Stimulated activated CD4-positive, alpha-beta T cell treated with anti-CD3 and anti-CD28 coated beads, Interleukin-4, amount 100 ng/mL, for 24 hours (primary cell): ENCODE measurements at places on chromosomes 4 and X.

DNA sequence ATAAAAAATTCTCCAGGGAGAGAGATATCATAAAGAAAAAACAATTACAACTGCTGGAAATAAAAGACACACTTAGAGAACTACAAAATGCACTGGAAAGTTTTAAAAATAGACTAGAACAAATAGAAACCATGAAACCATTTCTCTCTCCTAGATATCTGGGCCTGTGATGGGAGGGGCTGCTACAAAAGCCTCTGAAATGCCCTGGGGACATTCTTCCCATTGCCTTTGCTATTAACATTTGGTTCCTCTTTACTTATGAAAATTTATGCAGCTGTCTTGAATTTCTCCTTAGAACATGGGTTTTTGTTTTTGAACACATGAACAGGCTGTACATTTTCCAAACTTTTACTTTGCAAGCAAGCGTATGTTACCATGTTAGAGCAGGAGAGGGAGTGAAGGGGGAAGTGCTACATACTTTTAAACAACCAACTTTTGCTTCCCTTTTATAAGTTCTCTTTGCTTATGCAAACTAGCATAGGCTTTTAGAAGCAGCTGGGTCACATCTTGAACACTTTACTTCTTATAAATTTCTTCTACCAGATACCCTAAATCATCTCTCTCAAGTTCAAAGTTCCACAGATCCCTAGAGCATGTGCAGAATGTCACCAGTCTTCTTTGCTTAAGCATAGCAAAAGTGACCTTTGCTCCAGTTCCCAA lies 47.9 kb upstream of the PACRGL start:
- no peak for DNase-seq

DNA sequence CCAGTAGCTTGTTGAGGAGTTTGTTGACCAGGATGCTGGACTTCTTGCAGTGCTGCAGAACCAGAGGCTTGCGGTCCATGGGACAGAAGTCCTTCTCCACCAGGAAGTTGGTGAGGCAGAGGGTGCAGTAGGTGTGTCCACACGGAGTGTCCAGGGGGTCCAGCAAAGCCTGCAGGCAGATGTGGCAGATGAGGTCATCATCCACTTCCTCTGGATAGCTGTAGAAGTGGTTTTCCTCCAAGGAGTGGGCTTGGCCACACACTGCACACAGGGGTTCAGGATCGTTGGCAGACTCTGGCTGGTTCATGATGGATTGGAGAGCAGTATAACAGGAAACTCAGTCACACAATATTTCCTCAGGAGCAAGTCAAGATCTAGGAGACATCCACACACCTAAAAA lies 17.6 kb downstream of the LNX1 start:
- no peak for DNase-seq

- DNase-seq = no peak
Observed at GRCh38 chrX:123157586-123157985, 26.5 kb upstream of the GRIA3 start.

- DNase-seq = no peak
Observed at GRCh38 chr4:65880594-65880993, 210.3 kb upstream of the EPHA5 start.

DNA sequence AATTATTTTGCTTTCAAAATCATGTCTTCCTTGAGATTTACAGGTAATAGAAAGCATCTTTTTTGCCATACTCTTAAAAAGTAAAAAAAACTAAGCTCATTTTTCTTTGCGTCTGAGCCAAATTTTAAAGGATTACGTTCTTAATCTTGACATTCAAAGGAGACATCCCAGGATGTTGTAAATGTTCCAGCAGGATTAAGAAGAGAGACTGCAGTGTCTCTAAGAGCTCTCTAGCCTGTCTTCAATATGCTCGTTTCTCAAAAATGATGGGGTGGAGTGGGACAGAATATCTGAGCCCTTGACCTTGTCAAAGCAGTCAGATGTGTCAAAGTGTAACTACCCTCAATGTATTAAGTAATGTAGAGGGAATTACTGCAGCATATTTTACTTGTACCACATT lies 363.3 kb downstream of the PCDH7 start:
- no peak for DNase-seq

DNA sequence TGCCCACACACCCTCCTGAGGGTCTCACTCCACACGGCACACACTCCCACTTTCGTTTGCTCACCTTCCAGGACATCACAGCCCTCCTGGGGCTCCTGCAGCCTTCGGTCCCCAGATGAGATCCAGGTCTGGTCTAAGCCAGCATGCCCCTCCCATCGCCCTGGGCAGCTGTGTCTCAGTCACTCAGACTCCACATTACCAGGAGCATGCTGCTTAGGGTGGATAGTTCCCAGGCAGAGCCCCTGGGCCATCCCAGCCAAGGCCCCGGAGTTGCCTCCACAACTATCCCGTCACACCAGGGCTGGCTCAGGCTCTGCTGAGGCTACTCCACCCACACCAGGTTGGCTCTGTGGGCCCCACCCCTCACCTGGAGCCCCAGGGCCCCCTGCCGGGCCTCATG lies 50.4 kb upstream of the PSAPL1 start:
- DNase-seq = no peak

DNA sequence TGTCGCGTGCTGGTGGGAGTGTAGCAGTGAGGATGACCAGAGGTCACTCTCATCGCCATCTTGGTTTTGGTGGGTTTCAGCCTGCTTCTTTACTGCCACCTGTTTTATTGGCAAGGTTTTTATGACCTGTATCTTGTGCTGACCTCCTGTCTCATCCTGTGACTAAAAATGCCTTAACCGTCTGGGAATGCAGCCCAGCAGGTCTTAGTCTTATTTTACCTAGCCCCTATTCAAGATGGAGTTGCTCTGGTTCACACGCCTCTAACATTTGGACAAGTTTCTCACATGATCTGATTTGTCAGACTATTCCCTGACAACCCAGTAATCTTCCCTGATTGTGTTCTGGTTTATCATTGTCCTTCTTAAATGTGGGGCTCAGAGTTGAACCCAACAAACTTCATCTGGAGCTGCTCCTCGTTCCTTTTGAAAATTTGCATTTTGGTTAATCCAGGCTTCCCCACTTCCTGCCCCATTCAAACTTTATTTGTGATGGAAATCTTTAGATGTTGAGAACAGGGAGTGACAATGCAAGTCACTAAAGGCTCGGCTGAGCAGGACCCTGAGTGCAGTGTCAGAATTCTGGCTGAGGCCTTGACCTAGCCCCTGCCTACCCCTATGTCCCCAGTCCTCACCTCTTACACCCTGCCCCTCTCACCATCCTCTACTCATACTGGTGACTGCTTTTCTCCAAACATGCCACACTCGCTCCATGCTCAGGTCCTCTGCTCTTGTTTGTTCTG lies 226.8 kb downstream of the STIM2 start:
- DNase-seq = no peak

DNA sequence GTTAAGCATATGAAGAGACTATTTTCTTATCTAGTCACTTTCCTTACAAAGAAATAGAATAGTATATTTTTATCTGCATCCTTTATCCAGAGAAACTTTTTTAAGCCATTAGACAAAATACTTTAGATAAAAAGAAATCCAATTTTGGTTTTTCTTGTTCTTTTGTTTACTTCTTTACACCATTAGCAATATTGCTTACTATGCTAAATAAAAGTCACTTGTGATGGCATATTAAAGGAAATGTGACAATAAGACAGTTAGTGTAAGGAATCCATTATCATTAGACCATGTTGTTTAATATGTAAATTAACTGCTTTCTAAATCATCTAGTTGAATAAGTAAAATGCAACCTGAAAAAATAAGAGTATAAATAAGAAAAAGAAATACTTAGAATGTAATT lies 2582.7 kb downstream of the ARAP2 start:
- DNase-seq = no peak

DNA sequence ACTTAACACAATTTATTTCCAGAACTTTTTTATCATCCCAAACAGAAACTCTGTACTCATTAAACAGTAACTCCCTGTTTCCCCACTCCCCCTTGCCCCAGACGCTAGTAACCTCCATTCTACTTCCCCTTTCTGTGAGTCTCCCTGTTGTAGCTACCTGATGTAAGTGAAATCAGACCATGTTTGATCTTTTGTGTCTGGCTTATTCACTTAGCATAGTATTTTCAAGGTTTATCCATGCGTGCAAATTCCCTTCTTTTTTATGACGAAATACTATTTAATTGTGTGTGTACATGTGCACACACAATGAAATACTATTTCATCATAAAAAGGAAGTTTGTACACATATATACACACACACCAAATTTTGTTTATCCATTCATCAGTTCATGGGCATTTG lies 5.2 kb downstream of the PKD2 start:
- no peak for DNase-seq

DNA sequence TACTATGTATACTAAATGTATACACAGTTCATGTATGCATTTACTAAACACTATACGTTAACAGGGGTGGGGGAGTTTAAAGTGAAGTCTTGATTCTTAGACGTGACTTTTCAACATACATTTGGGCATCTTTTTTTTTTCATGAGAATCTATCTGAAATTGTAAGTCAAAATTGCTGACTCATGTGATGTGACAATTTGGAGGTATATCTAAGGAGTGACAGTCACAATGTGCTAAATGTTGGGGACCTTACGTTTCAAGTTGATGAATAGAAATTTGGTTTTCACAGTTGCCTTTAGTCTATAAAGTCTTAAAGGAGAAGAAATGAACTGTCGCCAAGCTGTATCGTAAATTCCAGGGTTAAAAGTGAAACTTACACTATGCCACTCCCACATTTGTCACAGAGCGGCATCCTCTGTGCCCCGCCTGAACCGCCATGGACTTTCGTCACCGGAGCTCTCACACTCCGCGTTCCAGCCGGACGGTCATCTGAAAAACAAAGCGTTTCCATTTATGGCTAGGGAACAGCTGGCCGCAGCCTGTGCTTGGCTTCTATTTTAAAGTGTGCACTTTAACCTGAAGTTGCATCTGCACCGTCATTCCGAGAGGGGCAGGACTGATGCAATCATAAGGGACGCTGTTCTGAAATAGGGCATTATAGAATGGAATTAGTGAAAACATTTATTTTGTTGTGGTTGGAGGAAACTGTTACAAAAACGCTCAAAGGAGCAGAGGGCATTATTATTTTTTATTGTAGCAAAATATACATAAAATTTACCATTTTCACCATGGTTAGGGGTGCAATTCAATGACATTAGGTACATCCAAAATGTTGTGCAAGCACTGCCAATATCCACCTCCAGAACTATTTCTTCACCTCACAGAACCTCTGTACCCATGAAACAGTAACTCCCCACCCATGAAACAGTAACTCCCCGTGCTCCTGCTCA lies 30.9 kb downstream of the PDLIM3 start:
- DNase-seq = no peak

- peak; percentile 12 for DNase-seq
Observed at GRCh38 chrX:134990801-134991481, at the start of gene SMIM10. TSS of gene SMIM10 (plus strand) at chrX:134990991. CDS start at chrX:134991096, 105 bp downstream.

GRCh38 chr4:120864969-120865368 lies 57.6 kb downstream of the PRDM5 start:
- DNase-seq = no peak

DNA sequence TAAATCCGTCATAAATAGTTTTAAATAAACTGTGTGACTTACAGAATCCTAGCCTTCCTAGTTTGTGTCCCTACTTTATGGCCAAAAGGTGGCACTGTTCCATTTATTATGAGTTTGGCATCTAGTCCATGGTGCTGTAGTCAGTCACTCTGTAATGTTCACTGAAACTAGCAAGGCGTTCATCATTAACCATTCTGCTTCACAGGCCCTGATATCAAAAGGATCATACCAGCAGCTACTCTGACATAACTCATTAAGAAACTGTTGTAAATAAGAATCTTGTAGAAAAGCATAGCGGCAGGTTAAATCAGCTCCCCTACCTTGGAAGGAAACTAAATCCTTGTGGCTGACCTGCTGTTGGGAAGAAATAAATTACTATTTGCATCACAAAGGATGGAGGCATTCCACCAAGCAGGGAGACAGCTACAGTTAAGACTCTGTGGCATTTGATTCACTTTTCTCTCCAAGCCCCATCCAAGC lies 919.6 kb upstream of the DIAPH2 start:
- DNase-seq = no peak

- no peak for DNase-seq
Observed at GRCh38 chr4:29310252-29310651, 1409.9 kb upstream of the PCDH7 start.

DNA sequence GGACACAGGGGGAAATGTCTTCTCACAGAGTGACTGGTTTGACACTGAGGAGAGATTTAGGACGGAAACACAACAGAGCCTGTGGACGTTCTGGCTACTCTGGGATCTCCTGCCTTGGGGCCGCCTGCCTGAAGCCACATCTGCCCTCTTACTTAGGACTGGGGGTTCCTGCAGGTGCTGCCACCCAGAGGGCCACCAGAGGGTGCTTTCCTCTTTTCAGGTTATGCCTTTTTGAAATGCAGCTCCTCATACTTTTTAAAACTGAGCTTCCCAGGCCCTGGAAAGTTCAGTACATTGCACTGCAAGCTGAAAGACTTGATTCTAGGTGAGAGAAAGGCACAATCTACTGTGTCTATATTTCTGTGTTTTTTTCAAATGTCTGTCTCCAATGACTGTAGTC lies 92.2 kb upstream of the PGRMC2 start:
- no peak for DNase-seq

DNA sequence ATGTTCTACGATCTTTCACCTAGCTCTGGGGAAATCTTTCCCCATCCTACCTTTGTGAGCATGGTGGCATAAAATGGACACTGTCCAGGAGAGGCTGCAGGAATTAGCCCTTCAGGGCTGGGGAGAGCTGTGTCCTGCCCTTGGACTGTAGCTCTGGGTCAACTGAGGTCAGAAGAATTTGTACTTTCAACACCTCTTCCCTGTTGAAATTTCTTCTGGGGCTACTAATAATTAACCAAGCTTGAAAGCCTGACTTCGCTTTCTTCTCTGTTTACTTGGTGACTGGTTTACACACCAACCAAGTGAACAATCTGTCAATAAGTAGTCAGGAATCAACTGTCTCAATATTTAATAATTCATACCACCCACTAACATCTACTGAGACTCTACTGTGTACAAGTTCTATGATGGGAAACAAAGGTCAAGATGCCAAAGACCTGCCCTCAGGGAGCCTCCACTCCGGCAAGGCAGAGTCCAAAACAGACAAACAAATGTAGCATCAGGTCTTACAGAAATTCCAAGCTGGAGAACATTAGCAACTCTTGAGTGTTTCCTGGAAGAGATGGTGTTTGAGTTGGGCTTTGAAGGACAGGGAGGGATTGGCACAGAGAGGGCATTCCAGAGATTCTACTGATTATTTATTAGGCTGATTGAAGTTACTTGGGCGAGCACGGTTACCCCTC lies 113.1 kb downstream of the ENPP6 start:
- DNase-seq = no peak

DNA sequence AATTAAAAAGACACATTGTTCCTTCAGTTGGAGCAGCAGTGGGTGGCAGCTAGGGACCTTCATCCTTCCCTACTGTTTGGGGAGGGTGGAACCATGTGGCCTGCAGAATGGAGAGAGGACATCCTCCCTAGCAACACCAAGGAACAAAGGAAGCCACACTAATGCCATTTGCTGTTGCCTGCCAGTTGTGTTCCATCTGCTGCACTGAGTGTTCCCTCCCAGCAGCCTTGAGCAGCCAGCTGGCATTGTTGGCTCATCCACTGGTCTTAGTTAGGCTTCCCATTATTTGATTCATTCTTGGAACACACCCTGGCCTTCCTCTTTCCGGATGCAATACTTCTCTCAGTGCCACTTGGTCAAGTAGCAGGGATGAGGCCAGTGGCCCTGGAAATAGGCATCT lies 25.0 kb upstream of the HMGB3 start:
- DNase-seq = no peak

GRCh38 chrX:148929686-148930085 lies 429.3 kb downstream of the AFF2 start:
- no peak for DNase-seq

- DNase-seq = peak; percentile 67
Observed at GRCh38 chr4:68373513-68373912, 23.6 kb upstream of the YTHDC1 start.

- no peak for DNase-seq
Observed at GRCh38 chrX:129041319-129041718, 482.0 kb downstream of the SMARCA1 start.
